ENCODE measurements at places on chromosomes 2 and 18.

DNA sequence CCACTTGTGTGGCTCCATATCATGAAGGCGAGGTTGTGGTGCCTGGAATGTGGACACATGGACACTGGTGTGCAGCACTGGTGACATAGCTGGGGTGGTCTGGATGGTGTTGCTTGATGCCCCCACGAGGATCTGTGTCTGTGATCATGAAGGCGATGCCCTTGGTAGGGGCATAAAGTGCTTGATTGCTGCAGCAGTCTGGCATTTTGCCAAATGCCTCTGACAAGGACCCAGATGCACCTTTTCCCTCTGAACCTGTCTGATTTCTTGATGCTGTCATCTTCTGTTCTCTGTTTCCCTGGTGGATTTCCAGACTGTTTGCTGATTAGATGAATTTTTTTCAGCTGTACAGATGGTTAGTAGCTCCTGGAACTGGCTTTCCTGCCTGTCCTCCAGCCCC is 752.0 kb upstream of the HS6ST1 start:
- DNase-seq: no peak

- DNase-seq: no peak
These were observed 80.9 kb upstream of the ARHGAP28 start for GRCh38 chr18:6648581-6648980.

GRCh38 chr2:159939946-159940345 is 122.5 kb downstream of the PLA2R1 start:
- DNase-seq: no peak

GRCh38 chr2:197710424-197711042 is 5.4 kb downstream of the MARS2 start:
- DNase-seq: no peak

GRCh38 chr2:100018341-100019193 is 123.8 kb downstream of the AFF3 start:
- no peak for DNase-seq

DNA sequence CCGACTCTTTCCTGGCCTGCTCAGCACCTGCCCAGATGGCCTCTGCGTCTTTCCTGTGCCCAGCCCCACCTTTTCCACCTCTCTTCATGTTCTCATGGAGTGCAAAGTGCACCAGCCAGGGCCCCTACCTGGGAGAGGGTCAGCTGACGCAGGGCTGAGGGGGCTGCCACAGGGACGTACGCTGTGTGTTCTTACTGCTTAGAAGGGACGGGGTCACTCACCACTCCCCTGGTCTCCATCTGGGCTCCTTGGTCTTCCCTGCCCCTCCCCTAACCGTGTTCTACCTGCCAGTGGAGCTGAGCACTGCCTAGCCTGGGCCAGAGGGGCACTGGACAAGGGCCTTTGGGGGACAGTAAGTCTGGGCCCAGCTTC is 8.6 kb downstream of the ERFE start:
- no peak for DNase-seq

GRCh38 chr2:223508372-223508771 is 93.8 kb downstream of the SCG2 start:
- no peak for DNase-seq

DNA sequence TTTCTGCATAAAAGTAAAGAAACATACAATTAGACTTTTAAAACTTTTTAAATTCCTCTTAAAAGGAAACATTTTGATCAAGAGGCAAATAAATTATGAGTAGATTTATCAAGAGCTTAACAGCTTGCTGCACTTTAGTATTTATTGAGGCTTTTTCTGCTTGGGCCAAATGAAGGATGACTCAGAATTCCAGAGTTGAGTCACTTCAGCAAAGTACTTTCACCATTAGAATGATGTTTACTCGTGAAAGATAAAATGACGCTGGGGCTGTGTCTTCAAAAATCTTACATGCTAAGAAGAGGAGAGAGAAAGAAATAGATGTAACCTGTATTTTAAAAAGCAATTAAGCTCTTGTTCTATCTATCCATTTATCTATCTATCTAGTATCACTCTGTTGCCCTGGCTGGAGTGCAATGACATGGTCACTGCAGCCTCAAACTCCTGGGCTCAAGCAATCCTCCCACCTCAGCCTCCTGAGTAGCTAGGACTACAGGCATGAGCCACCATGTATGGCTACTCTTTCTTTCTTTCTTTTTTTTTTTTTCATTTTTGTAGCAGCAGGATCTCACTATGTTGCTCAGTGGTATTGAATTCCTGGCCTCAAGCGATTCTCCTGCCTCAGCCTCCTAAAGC is 75.3 kb upstream of the RIOK3 start:
- DNase-seq: no peak

- no peak for DNase-seq
These were observed 46.8 kb downstream of the ANTXR1 start for GRCh38 chr2:69059731-69060290.

DNA sequence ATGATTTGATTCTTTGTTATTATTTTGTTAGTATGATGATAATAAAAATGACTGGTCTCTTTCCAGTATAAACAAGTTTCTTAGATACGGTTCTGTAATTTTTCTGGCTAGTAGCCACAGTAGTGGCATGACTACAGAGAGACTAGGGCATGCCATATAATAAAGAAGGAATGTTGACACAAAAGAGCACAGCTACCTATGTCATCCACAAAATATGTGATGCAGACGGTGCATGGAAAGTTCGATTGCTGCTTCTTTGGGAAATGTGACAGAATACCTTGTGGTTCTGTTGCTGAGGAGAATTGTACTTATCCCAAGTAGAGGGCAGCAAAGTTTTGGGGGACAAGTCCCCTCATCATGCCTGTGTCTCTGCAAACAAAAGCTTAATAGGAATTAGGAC is 26.1 kb upstream of the SETBP1 start:
- no peak for DNase-seq

GRCh38 chr2:219058541-219059374 is 2.0 kb downstream of the IHH start:
- no peak for DNase-seq

GRCh38 chr2:157262248-157262647 is 4.7 kb downstream of the GALNT5 start:
- DNase-seq: no peak

- no peak for DNase-seq
These were observed 32.5 kb downstream of the HS6ST1 start for GRCh38 chr2:128286011-128286721.

- DNase-seq: no peak
These were observed 39.8 kb upstream of the SPTBN1 start for GRCh38 chr2:54416166-54416813.

- no peak for DNase-seq
These were observed 122.1 kb upstream of the RMDN2 start for GRCh38 chr2:37802899-37803379.

- no peak for DNase-seq
These were observed 11.9 kb upstream of the TET3 start for GRCh38 chr2:73972846-73973245.

GRCh38 chr2:17289669-17290068 is 228.6 kb downstream of the RAD51AP2 start:
- no peak for DNase-seq

DNA sequence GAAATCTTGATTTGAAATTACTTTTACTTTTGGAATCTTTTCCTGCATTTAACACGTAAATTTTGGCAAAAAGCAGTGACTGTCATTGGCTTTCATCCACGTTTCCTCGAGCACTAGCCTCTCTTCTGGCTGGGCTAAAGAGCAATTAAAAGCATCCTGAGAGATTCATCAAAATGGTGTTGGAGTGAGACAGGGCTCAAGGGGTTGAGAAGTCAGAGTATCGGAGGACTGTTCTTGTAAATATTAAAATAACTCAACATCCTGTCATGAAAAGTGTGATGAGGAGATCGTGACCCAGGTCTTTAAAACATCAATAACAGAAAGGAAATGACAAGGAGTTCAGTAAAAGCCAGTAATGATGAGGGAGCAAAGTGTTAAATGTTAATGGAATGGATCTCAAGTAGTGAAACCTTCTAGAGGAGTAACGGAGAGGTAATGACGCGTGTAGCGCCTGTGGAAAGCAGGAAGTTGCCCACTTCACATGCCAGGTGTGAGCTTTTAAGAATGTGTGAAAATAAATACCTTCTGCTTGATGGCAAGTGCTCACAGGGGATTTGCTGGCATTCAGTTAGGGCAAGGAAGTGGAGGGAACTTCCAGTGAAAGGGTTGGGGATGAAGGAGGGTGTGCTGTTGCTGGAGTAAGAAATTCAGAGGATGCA is 754.4 kb downstream of the ADCYAP1 start:
- DNase-seq: no peak

GRCh38 chr18:7393080-7393479 is 162.2 kb downstream of the LRRC30 start:
- DNase-seq: no peak

- DNase-seq: no peak
These were observed 10.2 kb downstream of the PROKR1 start for GRCh38 chr2:68653538-68653982.

DNA sequence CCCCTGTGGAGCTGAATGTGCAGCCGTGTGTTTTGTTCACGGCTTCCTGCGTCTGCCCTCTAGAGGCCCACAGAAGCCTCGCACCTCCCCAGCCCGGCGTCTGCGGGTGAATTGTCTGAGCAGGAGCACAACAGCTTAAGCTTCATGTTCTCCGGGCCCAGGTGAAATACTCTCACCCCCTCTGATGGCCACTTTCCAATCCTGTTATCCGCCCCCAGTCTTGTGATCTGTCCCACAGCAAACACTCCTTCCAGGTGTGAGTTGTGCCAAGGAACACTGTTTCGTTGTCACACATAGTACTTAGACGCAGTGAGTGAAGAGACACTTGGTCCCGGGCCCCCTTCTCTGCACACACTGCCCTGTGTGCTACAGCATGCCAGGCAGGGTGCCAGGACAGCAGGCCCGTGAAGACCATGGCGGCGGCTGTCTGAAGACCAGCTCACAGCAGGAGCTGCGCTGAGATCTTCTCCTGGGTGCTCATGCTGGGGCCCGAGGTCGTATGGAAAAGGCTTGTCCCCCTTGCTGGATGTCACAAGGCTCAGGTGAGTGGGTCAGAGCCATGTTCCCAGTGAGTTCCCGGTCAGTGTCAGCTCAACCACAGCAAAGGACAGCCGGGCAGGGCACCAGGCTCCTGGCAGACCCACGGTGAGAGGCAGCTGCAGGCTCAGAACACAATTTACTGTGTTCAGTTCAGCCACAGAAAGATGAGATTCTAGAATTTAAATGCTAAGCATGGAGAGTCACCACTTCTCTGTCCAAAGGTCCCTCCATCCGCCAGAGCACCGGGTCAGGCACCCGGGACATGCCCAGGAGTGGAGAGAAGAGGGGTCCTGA is 6.8 kb upstream of the PXDN start:
- peak; percentile 15 for DNase-seq

DNA sequence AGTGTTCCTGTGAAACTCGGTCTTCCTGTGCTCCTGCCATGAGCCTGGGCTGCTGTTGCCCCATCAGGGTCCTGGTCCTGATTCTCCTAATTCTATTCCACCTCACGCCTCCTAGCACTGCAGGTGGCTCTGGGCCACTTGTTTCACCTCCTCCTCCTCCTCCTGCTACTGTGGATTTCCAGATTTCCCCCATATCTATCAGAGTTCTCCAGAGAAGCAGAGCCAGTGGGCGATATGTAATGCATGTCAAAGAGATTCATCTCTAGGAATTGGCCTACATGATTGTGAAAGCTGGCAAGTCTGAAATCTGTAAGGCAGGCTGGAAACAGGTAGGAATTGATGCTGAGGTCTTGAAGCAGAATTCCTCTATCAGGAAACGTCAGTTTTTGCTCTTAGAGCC is 45.3 kb downstream of the CHRNA1 start:
- no peak for DNase-seq

DNA sequence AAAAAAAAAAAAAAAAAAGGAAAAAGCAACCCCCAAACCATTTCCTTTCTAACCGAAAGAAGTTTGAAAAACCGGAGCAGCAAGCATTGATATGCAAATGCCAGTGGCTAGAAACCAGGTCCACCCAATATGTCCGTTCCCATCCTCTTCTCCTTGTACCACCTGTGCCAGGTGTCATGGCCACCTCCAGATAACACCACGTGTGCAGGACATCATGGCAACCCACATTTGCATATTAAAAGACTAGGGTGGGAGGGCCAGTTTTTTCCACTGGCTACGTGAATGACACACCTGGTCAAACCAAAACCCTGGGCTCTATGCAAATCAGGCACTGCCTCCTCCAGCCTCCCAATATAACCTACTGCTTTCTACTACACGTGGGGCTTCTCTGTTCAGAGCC is 303.3 kb upstream of the GULP1 start:
- no peak for DNase-seq

GRCh38 chr2:160932960-160933359 is 227.3 kb upstream of the TANK start:
- no peak for DNase-seq

DNA sequence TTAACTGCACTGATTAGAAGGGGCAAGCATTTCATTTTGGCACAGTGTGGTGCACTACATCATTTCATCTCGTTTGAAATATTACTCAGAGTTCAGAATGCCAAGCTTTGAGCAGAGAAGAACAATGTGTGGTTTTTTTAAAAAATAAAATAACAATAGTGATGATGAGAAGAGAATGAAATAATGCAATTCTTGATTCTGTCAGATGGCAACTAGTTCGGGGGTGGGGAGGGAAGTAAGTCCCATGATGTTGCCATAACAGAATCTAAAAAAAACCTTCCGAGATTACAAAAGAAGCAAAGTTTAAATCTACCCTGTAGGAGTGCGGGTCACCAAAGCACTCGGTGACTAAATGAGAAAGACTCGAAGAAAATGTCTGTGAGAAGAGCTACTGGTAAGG is 490.4 kb downstream of the NR4A2 start:
- DNase-seq: no peak

DNA sequence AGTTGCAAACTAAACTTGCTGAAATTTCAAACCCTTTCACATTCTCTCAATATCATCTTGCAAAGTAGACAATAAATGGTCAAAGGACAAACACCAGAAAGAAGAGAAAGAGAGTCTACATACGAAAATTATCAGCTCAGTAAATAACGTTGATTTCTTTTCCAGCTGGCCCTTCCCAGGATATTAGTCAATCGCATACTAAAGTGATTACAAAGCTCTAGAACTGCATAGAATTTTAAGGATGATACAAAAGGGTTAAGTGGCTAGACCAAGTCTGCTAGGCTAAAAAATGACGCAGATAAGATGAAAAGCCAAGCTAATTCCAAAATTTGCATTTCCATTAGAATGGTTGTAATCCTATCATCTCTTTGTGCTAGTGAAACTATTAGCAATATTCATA is 405.7 kb downstream of the FBXO15 start:
- DNase-seq: no peak

DNA sequence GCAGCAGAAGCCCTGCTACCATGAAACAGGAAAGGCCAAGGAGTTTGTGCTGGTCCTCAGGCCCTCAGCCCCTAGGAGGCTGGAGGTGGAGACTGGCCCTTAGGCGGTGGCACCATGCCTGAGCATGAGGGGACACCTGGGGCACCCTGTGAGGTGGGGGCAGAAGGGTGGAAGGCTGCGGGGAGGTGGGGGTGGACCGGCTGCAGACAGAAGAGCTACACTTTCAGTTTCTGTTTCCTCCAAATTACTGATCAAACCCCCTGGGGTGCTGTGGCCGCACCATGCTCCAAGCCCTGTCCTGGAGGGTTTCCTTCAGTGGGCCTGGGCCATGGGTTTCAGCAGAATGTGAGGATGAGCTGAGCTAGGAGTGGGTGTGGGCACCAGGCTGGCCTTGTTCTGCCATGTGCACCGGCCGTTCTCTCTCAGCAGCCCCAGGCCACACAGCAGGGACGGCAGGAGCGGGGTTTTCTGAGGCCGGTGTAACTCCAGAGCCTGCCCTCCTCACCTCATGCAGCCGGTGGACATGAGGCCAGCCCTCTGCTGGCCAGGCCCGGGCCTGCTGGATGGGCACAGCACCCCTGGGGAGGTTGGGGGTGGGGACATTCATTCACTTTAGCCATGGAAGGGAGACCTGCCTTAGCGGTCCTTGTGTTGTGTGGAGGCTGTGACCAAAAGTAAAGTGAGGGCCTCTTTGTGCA is 51.5 kb downstream of the PLEKHB2 start:
- no peak for DNase-seq

Data from activated CD8-positive, alpha-beta memory T cell treated with anti-CD3 and anti-CD28 coated beads for 1 hour (primary cell).